Activated T-helper 1 cell treated with anti-CD3 and anti-CD28 coated beads, Interleukin-12 subunit alpha, Interleukin-12 subunit beta, Interleukin-2, Interleukin-4 antibody, amounts not matched to agents 30 ng/mL and 10 ng/mL and 1 ng/mL, durations not matched to agents 14 hours and 24 hours and 36 hours (primary cell): ENCODE measurements at places on chromosomes 16 and 17. TPM values are rescaled to one million over a fixed set of nuclear protein-coding genes. Genes with fewer than 3 reads are reported as not detected.

Gene MFSD6L
- 0.12 and 0.13 TPM in 2 replicates for total RNA-seq

GRCh38 chr17:52064791-52065211 lies 93.7 kb downstream of the CA10 start:
- H3K4me3 ChIP-seq = no peak overlapping the region
- H3K4me1 ChIP-seq = no peaks in the 10 kb centered on the region
- H3K27ac ChIP-seq = no peak overlapping the region

Gene IGFALS
- not detected in 2 replicates for total RNA-seq

GRCh38 chr17:78315355-78316114 lies 44.3 kb downstream of the SOCS3 start:
- H3K4me1 ChIP-seq = peaks cover 44% of the 10 kb centered on the region
- peak overlapping the region; percentile 40 for H3K4me3 ChIP-seq
- H3K27ac ChIP-seq = peak overlapping the region; percentile 79
- no peaks in the 10 kb centered on the region for H3K36me3 ChIP-seq

DNA sequence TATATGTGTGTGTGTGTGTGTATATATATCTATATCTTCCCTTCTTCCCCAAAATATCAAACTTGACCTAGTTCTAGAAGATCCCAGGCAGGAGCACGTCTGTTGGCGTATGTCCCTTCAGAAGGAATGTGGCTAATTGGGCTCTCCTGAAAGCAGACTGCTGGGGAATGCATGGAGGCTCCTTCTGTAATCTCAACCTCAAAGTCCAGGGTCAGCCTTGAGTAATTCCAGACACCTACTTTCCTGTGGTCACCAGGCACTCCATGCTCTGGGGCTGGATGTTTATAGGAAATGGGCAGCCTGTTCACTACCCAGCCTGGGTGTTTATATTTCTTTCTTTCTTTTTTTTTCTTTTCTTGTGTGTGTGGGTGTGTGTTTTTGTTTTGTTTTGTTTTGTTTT lies 13.4 kb downstream of the BCO1 start:
- H3K4me1 ChIP-seq = no peaks in the 10 kb centered on the region
- no peaks in the 10 kb centered on the region for H3K36me3 ChIP-seq
- H3K4me3 ChIP-seq = no peak overlapping the region
- peaks cover 2% of the 10 kb centered on the region for H3K27me3 ChIP-seq

DNA sequence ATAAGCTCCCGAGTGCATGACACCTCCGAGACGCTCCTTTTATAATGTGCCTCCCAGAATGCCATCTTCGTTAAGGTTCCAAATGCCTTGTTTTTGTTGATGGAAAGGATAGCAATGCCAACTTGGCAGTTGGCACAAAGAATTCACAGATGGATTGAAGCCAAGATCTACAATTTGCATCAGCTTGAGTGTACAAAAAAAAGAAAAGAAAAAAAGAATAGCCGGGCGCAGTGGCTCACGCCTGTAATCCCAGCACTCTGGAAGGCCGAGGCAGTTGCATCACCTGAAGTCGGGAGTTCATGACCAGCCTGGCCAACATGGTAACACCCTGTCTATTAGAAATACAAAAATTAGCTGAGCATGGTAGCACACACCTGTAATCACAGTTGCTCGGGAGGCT lies 7.6 kb downstream of the TBC1D16 start:
- no peaks in the 10 kb centered on the region for H3K36me3 ChIP-seq
- H3K27ac ChIP-seq = no peak overlapping the region
- peaks cover 7% of the 10 kb centered on the region for H3K27me3 ChIP-seq

Gene SMTNL2
- not detected in 2 replicates for total RNA-seq

DNA sequence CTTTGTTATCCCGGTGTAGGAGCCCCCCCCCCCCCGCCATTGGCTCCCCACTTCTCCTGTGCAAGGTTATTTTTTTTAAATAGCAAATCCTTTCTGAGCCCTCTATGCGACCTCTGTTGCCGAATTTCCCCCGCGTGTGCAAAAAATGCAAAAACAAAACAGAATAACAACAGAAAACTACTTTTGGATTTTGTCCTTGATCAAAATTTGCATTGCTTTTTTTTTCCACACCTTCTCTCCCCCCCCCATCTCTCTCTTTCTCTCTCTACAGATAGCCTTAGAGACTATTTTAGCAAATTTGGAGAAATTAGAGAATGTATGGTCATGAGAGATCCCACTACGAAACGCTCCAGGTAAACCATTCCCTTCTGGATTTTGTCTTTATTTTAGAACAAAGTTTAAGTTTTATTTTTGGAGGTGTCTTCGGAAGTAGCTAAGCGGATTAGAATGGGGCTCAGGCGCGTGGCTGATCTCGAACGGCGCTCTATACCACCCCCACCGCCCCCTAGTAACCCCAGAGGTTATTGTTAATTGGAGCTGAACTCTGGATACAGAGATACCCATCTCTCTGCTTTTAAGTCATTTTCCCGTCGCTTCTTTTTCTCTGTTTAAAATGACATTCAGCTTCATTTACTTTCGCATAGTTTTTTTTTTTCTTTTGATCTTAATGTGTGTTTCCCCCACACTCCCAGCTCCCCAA lies 1.0 kb downstream of the MSI2 start:
- peaks cover 39% of the 10 kb centered on the region for H3K36me3 ChIP-seq
- H3K27me3 ChIP-seq = no peaks in the 10 kb centered on the region
- H3K27ac ChIP-seq = peak overlapping the region; percentile 93
- no peak for DNase-seq
- peaks cover 60% of the 10 kb centered on the region for H3K4me1 ChIP-seq

DNA sequence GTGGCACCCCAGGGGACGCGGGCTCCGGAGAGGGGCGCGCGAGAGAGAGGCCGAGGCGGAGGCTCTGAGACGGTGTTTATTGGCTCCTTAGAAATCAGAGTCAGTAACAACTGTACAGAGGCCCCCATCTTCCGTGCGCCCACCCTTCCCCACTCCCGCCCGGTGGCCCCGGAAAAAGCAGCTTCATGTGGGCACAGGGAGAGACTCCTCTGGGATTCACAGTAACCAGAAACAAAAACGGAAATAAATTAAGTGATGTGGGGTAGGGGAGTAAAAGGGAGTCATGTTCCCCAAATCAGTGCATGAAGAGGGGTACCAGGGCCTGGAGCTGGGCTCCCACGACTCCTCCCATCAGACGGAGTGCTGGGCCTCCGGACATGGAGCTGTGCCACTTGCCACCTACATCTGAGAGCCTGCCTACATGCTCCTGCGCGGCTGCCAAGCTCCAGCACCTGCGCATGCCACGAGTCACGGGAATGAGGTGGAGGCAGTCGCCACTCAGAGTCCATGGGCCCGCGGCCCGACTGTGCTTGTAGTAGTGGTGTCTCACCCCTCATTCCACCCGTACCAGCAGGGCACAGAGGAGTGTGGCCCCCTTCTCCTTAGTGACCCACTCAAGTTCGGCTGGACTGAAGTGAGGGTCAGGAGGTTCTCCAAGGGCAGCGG lies 543 bp upstream of the GPS2 start:
- H3K4me1 ChIP-seq = peaks cover 34% of the 10 kb centered on the region
- H3K36me3 ChIP-seq = peaks cover 50% of the 10 kb centered on the region
- no peaks in the 10 kb centered on the region for H3K27me3 ChIP-seq

GRCh38 chr17:73139296-73139695 lies 25.5 kb upstream of the SSTR2 start:
- H3K27ac ChIP-seq = no peak overlapping the region
- peaks cover 1% of the 10 kb centered on the region for H3K36me3 ChIP-seq
- H3K4me1 ChIP-seq = peaks cover 17% of the 10 kb centered on the region
- peaks cover 3% of the 10 kb centered on the region for H3K27me3 ChIP-seq

DNA sequence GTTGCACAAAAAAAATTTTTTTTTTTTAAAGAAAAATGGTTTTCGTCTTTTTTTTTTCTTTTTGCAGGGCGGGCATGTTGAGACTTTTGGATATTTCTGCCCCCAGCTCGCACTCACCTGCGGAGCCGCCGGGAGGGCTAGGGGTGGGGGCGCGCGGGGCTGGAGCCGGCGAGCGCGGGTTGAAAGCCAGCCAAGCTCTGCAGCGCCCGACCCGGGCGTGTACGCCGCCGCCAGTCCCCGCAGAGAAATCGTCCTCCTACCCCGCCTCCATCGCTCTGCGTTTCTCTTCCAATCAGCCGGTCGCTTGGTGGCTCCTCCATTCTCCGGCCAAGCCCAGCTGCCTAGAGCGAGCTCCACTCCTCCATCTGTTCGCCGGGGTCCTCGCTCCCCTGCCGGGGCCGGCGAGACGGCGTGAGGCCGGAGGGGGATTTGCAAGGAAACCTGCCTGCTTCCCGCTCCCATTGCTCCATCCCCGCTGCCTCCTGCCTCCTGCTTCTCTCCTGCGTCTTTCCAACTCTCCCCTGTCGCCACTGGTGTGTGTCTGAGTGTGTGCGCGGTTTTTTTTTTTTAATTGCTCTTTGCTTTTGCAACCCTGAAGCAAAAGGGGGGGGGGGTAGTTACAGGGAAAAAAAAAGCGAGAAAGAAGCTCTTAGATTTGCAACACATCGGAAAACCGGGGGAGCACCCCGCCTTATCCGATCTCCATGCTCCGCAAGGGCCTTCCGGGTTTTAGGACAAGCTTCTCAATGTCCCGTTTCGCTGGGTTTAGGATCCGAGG lies 1.8 kb upstream of the UBTF start:
- H3K4me1 ChIP-seq = peaks cover 30% of the 10 kb centered on the region
- peak overlapping the region; percentile 96 for H3K27ac ChIP-seq
- H3K4me3 ChIP-seq = peak overlapping the region; percentile 92

DNA sequence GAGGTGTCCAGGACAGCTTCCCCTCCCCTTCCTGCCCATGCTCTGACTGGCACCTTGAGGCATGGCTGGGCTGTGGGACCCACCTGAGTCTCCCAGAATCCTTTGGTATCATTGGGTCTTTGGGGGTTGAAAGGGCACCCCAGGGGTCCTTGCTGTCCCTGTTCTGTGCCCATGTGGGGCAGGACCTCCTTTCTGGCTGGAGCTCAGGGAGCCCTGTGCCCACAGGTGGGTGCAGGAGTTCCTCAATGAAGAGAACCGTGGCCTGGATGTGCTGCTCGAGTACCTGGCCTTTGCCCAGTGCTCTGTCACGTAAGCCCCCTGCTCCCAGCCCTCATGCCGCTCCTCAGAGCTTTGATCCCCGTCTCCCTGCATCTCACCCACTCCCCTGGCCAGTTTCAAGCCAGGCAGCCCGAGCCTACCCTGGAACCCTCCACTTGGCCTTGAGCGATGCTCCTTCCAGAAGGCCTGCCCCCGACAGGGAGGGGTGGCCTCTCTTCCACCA lies 11.8 kb downstream of the FMNL1 start:
- peak overlapping the region; percentile 75 for H3K27ac ChIP-seq
- peaks cover 41% of the 10 kb centered on the region for H3K36me3 ChIP-seq
- peak overlapping the region; percentile 0 for H3K4me3 ChIP-seq
- DNase-seq = no peak
- peaks cover 83% of the 10 kb centered on the region for H3K4me1 ChIP-seq
- H3K27me3 ChIP-seq = no peaks in the 10 kb centered on the region

Gene CA4
- total RNA-seq = not detected in 2 replicates

Gene IFI35
- total RNA-seq = 65.8 and 67.0 TPM in 2 replicates

GRCh38 chr17:37671824-37672547 lies 28.7 kb upstream of the DDX52 start:
- no peak overlapping the region for H3K4me3 ChIP-seq
- no peak overlapping the region for H3K27ac ChIP-seq
- H3K36me3 ChIP-seq = no peaks in the 10 kb centered on the region
- DNase-seq = no peak
- H3K4me1 ChIP-seq = peaks cover 6% of the 10 kb centered on the region

DNA sequence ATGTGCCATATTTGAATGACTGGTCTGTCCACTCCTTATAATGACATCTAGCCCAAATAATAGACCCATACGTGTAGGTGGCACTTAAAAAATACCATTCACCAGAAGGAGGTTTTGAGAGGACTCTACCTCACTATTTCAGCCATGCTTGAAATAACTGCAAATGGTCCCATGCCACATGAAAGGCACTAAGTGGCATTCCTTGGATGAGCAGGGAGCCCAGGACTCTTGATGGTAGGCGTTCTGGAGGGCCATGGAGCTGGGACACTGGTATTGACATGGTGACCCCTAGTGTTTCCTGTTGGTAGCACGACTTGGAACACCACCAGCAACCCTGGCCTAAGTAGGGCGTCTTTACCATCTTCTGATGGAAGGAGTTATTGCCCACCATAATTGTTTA lies 148.7 kb upstream of the ZFHX3 start:
- H3K4me3 ChIP-seq = no peak overlapping the region
- no peak overlapping the region for H3K27ac ChIP-seq
- no peaks in the 10 kb centered on the region for H3K36me3 ChIP-seq
- H3K4me1 ChIP-seq = no peaks in the 10 kb centered on the region

DNA sequence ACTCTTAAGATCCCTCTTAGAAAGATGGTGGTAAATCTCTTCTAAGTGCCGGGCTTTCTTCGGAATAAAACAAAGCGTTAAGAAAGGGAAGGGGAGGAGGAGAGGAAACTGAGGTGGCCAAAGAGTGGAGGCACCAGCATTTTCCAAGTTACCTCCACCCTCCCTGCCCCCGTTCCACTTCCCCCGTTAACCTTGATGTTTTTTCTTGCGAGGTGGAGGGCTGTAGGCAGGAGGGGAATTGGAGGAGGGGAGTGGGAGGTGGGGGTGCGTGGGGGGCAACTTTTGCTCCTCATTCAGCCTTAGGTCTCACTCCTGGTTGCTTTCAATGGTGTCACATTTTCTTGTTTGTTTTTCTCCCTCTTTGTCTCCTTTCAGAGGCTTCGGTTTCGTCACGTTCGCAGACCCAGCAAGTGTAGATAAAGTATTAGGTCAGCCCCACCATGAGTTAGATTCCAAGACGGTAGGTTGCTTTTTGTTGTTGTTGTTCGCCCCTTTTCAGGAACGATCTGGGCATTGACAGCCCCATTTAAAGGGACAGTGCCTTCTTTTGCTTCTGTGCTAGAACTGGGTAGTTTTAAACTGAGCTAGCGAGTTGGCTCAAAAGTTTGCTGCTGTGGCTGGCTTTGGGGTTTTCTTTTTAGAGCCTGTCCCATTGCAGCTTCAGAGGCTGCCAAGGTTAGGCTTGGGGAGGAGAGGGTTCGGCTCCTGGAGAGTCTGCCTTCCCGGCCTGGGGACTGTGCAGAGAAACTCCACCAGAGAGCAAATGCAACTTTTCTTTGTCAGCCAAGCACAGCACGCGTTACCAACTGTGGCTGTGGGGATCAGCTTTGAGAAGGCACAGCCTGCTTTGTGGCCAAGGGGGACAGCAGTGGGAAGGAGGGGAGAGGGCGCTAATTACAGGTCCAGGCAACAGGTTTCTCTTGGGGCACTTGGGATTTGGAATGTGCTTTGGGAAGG lies 1.9 kb downstream of the MSI2 start:
- no peak for DNase-seq
- H3K36me3 ChIP-seq = peaks cover 47% of the 10 kb centered on the region
- peak overlapping the region; percentile 89 for H3K4me3 ChIP-seq
- peak overlapping the region; percentile 93 for H3K27ac ChIP-seq
- no peaks in the 10 kb centered on the region for H3K27me3 ChIP-seq
- H3K4me1 ChIP-seq = peaks cover 67% of the 10 kb centered on the region

DNA sequence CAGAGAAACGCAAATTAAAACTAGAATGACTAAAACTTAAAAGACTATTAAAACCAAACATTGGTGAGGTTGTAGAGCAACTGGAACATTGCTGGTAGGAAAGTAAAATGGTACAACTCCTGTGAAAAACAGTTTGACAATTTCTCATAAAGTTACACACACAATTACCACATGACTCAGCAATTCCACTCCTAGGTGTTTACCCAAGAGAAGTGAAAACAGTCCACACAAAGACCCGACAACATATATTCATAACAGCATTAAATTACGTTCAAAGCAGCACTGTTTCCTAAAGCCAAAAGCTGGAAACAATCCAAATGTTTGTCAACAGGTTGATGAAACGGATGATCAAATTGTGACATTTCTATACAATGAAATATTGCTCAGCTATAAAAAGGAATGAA lies 26.5 kb upstream of the ALOX12 start:
- no peaks in the 10 kb centered on the region for H3K27me3 ChIP-seq
- no peak overlapping the region for H3K4me3 ChIP-seq
- H3K27ac ChIP-seq = no peak overlapping the region
- H3K36me3 ChIP-seq = no peaks in the 10 kb centered on the region

- H3K4me3 ChIP-seq = no peak overlapping the region
- H3K4me1 ChIP-seq = peaks cover 4% of the 10 kb centered on the region
Measured at GRCh38 chr16:55325080-55325447, 1.1 kb downstream of the IRX6 start.
